ENCODE measurements at places on chromosomes 5 and 9.

GRCh38 chr9:114184071-114184470, 28.7 kb downstream of the COL27A1 start:
- no peak for DNase-seq

DNA sequence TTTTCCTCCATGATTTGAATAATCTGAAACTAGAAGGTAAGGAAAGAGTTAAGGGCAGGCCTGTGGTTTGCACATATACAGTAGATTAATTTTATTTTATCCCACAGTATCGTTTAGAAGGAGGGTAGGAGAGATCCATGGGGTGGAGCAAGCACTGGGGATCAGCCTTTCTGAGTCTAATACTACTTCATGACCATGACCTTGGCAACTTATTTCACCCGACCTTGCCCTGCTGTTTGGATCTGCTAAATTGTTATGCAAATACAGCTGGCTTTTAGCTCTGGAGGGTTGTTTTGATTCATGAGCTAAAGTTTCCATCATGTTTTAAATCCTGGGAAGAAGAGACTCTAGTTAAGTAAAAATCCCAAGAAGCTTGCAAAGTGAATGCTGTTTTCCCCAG, 864 bp upstream of the GRIN3A start:
- no peak for DNase-seq

GRCh38 chr9:128863647-128864046, 18.1 kb downstream of the KYAT1 start:
- DNase-seq: no peak

- DNase-seq: no peak
Measured at GRCh38 chr5:19044311-19044710, 943.7 kb downstream of the CDH18 start.

DNA sequence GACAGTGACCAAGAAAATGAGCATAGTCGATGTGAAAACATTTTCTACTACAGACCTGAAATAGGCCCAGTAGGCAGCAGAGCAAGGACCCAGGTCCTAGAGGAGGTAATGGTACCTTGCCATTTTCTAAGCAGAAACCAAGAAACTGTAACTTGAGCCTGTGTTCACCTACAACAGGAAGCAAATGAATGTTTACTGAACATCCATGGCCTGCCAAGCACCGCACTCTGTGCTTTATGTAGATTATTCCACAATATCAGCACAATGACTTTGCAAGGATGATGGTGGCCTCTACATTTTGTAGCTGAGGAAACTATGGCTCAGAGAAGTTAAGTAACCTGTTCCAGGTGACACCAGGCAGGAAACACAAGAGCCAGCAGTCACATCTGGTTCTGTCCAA, 215.3 kb downstream of the SPOCK1 start:
- no peak for DNase-seq

GRCh38 chr5:116520771-116521170, 53.9 kb downstream of the SEMA6A start:
- no peak for DNase-seq

- DNase-seq: no peak
Measured at GRCh38 chr5:76099286-76099702, 16.1 kb downstream of the SV2C start.

DNA sequence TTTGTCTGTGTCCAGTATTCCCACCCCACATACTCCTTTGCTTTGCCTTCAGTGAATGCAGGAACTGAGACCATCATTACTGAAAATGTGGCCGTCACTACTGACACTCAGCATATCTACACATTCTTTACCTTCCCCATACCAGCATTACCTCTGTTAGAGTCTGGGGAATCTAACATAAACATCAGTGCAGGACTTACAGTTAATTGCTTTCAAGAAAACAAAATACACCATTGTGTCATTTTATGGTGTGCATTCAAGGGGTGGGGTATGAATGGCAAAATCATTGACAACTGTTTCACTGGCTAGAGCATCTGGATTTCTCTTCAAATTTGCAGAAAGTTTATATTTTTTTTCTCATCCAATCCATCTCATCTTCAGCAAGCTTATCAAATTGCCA, 731.4 kb upstream of the RIOK2 start:
- no peak for DNase-seq

DNA sequence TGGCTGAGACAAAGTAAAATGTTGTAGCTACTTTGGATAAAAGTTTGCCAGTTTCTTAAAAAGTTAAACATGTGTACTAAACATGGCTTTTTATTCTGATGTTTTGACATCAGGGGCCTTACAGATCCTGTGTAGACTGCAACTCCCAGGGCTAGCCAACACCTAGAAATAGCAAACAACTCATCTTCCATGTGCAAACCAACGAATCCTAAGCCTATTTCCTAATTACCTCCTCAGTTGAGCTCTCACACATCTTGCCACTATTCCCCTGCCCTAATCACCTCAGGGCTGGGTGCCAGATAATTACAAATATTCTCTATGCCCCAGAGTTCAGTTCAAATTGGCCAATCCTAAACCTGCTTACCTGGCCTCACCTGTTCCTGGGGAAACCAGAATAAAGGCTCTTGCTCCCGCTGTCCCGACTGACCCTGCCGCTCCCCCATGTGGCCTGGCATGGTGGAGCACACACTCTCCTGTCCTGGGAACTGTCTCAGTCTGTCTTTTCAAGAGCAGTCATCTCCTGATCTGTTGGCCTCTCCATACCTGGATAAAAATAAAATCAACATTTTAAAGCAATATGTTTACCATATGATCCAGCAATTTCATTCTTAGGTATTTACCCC, 37.1 kb upstream of the FAM169A start:
- DNase-seq: no peak

DNA sequence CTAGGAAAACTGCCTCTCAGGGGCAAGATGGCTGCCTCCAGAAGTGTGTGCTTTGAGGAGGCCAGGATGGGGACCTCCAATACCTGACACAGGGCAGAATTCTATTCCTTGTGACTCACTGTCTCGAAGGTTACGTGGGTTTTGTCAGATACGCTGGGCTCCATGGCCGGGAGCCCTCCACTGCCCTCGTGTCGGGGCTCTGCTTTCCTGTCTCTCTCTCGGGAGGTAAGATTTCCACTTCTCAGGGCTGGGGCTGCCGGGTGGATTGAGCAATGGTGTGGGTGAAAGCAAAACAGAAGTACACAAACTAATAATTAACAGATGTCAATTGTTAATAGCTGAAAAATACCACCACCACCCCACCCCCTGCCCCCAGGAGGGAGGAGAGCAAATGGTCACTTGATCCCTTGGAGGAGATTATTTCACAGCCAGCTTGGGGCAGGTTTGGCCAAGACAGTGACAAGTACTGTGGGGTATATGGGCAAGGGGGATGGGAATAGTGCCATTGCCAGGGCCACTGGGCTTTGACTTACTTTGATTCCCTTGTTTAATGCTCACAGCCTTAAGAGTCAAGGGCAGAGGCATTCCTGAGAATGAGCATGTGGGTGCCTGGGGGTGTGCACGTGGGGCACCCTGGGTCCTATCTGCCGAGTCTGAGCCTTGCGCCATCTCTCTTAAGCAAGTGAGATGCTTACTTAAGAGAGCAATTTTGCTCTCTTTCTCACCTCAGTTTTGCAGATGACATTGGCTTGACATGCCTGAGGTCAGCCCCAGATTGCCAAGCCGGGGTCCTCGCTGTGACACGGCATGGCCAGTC, 28.8 kb upstream of the DAB2IP start:
- DNase-seq: no peak

DNA sequence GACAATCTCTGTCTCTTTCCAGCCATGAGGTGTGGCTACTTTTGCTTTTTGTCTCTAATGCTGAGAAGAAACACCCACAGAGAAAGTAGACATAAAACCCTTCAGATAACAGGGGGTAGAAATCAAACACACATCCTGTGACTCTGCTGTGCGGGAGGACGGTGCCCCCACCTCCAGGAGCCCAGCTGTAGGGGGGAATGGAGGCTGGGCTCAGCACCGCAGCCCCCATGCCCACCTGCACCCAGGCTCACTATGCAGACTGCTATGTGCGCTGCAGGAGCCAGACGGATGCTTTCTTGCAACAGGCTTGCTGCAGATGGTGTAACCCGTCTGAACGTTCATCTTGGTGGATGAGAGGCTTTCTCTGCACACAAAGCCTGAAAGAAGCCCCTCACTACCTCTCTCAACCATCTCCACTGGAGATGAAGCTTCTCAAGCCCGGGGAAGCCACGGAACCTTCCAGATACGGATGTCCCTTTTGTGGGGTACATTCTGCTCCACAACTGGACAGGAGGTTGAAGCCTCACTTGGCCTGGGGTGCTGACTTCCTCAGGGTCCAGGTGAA, 207.2 kb downstream of the GADD45G start:
- DNase-seq: no peak

- DNase-seq: no peak
Measured at GRCh38 chr9:32703635-32704034, 68.2 kb upstream of the TAF1L start.

All from NCI-H524 treated with DMSO at 0.1 percent for 48 hours (cell line).